Thymus (tissue), 14 donors: ENCODE measurements at places on chromosomes 1 and 21.

GRCh38 chr1:108556499-108556898, 3.4 kb upstream of the EEIG2 start:
- H3K36me3 ChIP-seq, result no peaks in the 10 kb centered on the region
- H3K4me1 ChIP-seq, result peaks cover 6% of the 10 kb centered on the region
- H3K4me3 ChIP-seq, result no peak overlapping the region
- H3K27ac ChIP-seq, result no peak overlapping the region

DNA sequence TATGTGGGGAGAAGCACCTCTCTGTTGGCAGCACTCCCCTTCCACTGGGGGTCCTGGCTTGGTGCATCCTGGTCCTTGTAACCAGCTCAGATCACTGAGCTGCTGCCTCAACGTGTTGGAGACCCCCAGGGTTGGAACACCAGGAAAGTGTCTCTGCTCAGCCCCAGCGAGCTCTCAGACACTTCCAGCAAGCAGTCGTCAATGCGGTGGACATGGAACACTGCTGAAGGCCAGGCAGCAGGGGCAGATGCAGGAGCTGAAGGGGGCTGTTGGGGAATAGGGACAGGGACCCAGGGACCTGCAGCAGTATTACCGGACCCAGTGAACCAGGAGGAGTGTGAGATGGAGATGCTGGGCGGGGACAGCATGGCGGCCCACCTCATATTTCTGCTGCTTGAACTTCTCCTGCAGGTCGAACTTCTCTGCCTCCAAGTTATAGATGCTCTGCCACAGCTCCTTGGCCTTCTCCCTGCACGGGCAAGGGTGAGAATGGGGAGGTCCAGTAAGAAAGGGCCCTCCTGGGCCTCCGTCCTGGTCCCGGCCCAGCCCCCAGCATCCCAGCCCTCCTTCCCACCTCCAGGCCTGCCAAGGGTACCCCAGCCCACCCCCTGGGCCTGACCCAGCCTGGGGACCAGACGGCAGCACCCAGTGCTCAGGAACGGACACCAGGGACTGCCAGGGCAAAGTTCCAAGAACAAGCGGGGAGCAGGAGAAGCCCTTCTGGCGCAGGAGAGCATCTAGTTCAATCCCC, 16.4 kb downstream of the TNNT2 start:
- H3K27me3 ChIP-seq, result no peaks in the 10 kb centered on the region
- no peak for DNase-seq
- H3K4me3 ChIP-seq, result no peak overlapping the region
- no peaks in the 10 kb centered on the region for H3K4me1 ChIP-seq
- H3K36me3 ChIP-seq, result no peaks in the 10 kb centered on the region
- H3K27ac ChIP-seq, result no peak overlapping the region

- H3K27me3 ChIP-seq, result peaks cover 3% of the 10 kb centered on the region
- H3K27ac ChIP-seq, result no peak overlapping the region
- H3K4me3 ChIP-seq, result peak overlapping the region; percentile 24
- no peaks in the 10 kb centered on the region for H3K36me3 ChIP-seq
- peak; percentile 42 for DNase-seq
- peaks cover 18% of the 10 kb centered on the region for H3K4me1 ChIP-seq
These were observed 10.9 kb downstream of the C1orf216 start for GRCh38 chr1:35707601-35708440.

DNA sequence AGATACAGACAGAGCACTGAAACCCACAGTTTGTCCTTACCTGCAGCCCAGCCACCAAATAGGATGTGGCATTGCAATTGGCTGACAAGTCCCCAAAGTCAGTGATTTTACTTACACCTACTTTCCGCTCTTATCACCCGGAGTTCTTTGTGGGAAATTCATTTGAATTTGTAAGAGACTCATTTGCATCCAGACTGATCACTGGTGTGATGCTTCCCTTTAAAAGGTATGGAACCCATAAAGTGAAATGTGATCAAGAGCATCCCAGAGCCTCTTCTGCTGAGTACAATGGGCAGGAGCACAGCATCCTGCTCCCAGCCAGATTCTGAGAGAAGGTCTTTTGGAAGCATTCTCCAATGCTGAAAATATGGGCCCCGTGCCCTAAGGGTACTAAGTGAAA, 161.4 kb downstream of the DAB1 start:
- no peak overlapping the region for H3K4me3 ChIP-seq
- no peak overlapping the region for H3K27ac ChIP-seq
- no peak for DNase-seq
- H3K27me3 ChIP-seq, result no peaks in the 10 kb centered on the region
- no peaks in the 10 kb centered on the region for H3K4me1 ChIP-seq

DNA sequence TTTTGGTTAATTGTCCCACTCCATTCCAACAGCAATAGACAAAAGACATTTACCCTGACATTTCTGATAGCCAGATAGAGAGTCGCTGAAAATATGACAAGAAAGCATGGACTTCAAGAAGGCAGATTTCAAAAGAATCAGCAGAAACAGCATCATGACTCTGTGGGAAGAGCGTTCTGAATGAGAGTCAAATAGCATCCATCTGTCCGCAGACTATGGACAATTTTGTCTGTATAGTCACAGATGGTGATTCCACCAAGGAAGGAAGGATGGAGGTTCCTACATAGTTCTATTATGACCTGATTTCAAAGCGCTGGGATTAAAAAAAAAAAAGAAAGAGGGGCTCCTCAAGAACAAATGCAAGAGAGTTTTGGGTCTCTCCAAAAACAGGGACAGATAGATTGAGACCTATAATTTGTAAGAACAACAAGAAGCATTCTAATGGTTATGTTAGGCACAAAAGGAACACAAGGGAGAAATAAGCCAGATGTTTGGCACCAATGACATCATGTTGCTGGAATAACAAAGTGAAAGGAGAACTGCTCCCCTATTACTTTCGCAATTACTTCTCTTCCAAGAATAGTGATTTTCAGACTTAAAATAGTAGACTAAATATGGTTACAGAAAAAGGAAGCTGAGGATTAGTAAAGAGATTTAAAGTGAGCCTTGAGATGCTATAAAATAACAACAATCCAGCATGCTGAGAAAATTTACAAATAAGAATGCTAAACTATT, 28.5 kb downstream of the NIBAN1 start:
- peak overlapping the region; percentile 15 for H3K27ac ChIP-seq
- no peak for DNase-seq
- no peak overlapping the region for H3K4me3 ChIP-seq
- H3K36me3 ChIP-seq, result no peaks in the 10 kb centered on the region
- H3K27me3 ChIP-seq, result no peaks in the 10 kb centered on the region

DNA sequence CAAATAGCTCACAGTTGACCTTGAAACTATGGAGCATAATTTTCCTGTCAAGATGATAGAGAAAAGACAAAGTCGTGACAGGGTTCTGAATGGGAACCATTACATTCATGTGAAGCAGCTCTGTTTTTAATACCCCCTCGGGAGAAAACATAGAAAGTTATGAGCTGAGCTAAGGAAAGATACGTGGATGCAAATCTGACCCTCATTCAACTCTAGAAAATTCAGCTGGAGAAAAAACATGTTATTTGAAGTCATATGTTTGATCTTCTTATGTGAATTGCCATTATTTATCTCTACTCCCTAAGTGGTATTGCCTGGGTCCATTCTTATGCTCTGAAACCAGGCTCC, 48.0 kb upstream of the LRRC52 start:
- no peaks in the 10 kb centered on the region for H3K4me1 ChIP-seq
- no peak overlapping the region for H3K4me3 ChIP-seq
- no peak overlapping the region for H3K27ac ChIP-seq

- no peaks in the 10 kb centered on the region for H3K4me1 ChIP-seq
- no peaks in the 10 kb centered on the region for H3K27me3 ChIP-seq
- no peak overlapping the region for H3K4me3 ChIP-seq
- DNase-seq, result no peak
These were observed 85.2 kb downstream of the HHAT start for GRCh38 chr1:210413951-210414350.

- no peak overlapping the region for H3K4me3 ChIP-seq
- no peak overlapping the region for H3K27ac ChIP-seq
- H3K4me1 ChIP-seq, result peaks cover 36% of the 10 kb centered on the region
- DNase-seq, result no peak
- H3K36me3 ChIP-seq, result peaks cover 5% of the 10 kb centered on the region
These were observed 1.7 kb upstream of the IKBKE start for GRCh38 chr1:206468571-206468970.

DNA sequence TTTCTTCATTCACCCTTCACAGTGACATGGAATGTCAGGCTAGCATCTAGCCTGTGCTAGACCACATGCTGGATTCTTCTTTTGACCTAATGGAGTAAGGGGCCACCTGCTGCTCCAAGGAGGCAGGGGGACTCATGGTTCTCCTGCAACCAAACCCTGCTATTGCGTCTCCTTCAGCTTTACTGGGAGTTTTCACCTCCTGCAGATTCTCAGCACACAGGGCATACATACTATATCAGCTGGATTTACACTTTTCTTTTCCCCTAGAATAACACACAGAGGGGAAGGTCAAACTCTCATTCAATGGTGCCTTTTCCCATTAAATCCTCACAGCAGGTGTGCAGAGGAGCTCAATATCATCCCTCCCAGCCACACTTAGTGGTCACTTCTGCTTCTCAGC, 16.6 kb upstream of the AK5 start:
- no peak overlapping the region for H3K4me3 ChIP-seq
- H3K27me3 ChIP-seq, result no peaks in the 10 kb centered on the region
- no peak for DNase-seq

GRCh38 chr1:2530513-2531361, 674 bp upstream of the HES5 start:
- H3K27me3 ChIP-seq, result peaks cover 90% of the 10 kb centered on the region
- no peak for DNase-seq
- no peak overlapping the region for H3K27ac ChIP-seq
- no peak overlapping the region for H3K4me3 ChIP-seq

GRCh38 chr1:147569587-147570241, 28.4 kb downstream of the BCL9 start:
- no peak for DNase-seq
- no peak overlapping the region for H3K4me3 ChIP-seq
- H3K4me1 ChIP-seq, result no peaks in the 10 kb centered on the region
- H3K36me3 ChIP-seq, result no peaks in the 10 kb centered on the region
- H3K27me3 ChIP-seq, result no peaks in the 10 kb centered on the region

DNA sequence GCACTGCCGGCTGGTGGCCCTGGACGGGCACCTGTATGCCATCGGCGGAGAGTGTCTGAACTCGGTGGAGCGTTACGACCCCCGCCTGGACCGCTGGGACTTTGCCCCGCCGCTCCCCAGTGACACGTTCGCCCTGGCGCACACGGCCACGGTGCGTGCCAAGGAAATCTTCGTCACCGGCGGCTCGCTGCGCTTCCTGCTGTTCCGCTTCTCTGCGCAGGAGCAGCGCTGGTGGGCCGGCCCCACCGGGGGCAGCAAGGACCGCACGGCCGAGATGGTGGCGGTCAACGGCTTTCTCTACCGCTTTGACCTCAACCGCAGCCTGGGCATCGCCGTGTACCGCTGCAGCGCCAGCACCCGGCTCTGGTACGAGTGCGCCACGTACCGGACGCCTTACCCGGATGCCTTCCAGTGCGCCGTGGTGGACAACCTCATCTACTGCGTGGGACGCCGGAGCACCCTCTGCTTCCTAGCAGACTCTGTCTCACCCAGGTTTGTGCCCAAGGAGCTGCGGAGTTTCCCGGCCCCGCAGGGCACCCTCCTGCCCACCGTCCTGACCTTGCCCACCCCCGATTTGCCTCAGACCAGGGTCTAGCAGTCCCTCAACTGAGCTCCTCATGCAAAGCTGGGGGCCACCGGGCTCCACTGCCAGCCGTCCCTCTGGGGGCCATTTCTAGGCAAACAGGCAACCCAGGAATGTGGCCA, 2.1 kb downstream of the KLHDC7A start:
- no peak for DNase-seq
- H3K27me3 ChIP-seq, result no peaks in the 10 kb centered on the region
- H3K36me3 ChIP-seq, result no peaks in the 10 kb centered on the region
- H3K4me1 ChIP-seq, result no peaks in the 10 kb centered on the region
- no peak overlapping the region for H3K27ac ChIP-seq

DNA sequence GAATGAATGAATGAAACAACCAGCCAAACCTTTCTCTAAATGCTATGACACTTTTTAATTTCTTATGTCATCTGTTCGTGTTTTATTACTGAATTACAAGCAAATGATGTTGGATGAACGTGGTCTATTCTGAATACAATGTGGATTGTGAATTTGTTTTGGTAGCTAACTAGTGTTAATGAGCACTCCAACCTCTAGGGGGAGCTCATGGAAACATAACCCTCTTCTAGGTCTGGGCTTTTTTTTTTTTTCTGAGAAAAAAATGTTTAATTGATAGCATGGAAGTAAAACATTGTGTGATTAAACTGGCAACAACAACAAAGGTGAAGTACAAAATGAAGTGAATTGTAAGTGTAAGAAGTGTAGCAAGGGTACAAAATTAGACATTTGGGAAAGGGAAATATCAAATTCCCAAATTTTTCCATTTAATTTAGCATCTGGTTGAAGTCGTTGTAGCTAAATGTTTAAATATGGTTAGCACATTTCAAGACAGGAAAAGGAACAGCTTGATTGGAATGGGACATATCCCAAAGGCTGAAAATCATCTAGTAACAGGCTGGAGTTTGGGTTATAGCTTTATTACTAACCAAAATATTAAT, 42.6 kb upstream of the PTGS2 start:
- H3K27me3 ChIP-seq, result no peaks in the 10 kb centered on the region
- H3K4me1 ChIP-seq, result no peaks in the 10 kb centered on the region
- DNase-seq, result peak; percentile 22
- H3K36me3 ChIP-seq, result no peaks in the 10 kb centered on the region
- H3K27ac ChIP-seq, result no peak overlapping the region
- H3K4me3 ChIP-seq, result no peak overlapping the region

DNA sequence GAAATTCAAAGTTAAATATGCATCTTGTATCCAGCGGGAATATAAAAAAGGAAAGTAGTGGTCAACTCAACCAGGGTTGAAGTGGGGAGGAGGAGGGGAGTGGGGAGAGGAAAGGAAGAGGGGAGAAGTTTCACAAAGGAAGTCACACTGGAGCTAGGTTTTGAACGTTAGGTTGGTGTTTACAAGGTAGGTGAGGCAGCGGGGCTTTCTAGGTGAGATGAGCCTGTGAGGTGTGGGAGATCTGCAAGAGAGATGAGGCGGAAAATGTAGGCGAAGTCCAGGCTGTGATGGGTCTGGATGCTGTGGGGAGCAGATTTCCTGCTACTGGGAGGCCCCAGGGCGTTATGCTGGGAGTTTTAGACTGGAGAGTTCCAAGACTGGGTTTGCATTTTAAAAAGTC, 36.1 kb upstream of the IL20 start:
- H3K27me3 ChIP-seq, result no peaks in the 10 kb centered on the region
- H3K4me3 ChIP-seq, result no peak overlapping the region
- peak; percentile 15 for DNase-seq
- H3K36me3 ChIP-seq, result no peaks in the 10 kb centered on the region
- peak overlapping the region; percentile 37 for H3K27ac ChIP-seq
- no peaks in the 10 kb centered on the region for H3K4me1 ChIP-seq

GRCh38 chr1:36652011-36652410, 169.3 kb upstream of the CSF3R start:
- no peaks in the 10 kb centered on the region for H3K4me1 ChIP-seq
- no peaks in the 10 kb centered on the region for H3K36me3 ChIP-seq
- no peak overlapping the region for H3K27ac ChIP-seq
- no peaks in the 10 kb centered on the region for H3K27me3 ChIP-seq

GRCh38 chr1:52365071-52365745, 797 bp downstream of the CC2D1B start:
- DNase-seq, result no peak
- H3K27me3 ChIP-seq, result no peaks in the 10 kb centered on the region
- peaks cover 31% of the 10 kb centered on the region for H3K36me3 ChIP-seq
- H3K27ac ChIP-seq, result peak overlapping the region; percentile 95
- peaks cover 13% of the 10 kb centered on the region for H3K4me1 ChIP-seq
